ENCODE measurements at places on chromosomes 16 and 17.

DNA sequence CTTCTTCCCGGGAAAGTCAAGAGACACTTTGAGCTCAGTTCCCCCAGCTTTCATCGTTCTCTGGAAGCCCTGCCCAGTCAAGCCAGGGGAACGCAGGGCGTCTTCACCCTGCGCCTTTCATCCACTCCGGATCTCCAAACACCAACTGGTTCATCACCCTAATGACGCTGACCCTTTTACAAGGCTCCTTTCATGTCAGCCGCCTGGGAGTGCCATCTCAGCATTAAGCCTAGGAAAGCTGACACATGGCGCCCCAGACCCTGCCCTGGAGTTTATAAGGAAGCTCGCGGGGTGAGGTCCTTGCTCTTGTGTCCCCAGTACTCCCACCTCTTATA is 594 bp upstream of the DNAJC7 start:
- DNase-seq: no peak

DNA sequence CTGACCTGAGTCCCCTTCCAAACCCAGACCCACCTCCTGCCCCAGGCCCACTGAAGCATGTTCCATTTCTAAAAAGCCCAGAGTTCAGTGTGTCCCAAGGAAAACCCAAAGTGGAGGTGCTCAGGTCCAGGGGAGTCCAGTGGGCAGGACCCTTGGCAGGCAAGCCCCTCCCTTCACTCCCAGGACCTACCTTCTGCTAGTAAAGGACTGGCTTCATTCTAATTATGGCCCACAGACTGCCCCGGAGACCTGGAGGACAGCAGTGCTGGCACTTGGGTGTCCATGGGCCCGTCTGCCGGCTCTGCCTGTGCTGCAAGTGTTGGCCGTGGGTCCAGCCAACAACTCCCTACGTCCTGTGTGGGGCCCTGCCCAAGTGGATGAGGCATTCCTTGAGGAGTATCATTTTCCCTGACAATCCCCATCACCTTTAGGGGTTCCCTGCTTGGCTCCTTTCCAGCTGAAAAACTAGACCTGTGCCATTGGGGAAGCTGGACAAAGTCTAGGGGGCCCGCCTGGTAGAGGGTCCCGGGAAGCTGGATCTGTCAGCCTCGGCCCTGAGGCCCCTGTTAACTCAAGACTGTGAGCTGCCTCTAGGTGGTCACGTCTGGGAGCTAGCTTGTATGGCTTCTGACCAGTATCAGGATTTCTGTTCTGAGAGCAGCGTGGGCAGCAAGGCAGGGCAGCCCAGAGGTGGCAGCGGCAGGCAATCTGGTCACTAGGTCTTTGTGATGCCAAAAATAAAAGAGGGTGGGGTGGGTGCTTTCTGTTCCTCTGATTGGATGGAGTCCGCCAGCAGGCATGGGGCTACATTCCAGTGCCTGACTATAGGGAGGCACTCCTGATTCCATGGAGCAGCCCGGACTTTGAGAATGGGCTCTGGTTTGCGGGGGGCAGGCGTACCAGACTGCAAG is 8.2 kb downstream of the CBX2 start:
- peak; percentile 40 for DNase-seq

DNA sequence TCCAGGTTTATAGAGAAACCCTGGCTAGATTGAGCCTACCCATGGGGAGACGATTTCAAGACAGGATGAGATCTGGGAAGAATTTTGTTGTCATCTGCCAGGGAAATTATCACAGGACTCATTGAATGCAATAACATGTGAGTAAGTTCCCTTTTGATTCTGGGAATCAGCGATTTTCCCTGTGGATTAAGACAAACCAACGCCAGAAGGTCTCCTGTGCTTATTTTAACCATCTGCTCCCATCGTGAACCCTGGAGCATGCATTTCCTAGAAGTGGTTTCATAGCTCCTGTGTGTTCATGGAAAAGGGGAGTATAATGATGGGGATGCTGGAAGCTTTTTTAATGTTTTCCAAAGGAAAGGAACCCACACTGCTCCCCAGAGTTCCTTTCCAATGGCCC is 21.0 kb upstream of the ARHGAP44 start:
- no peak for DNase-seq

DNA sequence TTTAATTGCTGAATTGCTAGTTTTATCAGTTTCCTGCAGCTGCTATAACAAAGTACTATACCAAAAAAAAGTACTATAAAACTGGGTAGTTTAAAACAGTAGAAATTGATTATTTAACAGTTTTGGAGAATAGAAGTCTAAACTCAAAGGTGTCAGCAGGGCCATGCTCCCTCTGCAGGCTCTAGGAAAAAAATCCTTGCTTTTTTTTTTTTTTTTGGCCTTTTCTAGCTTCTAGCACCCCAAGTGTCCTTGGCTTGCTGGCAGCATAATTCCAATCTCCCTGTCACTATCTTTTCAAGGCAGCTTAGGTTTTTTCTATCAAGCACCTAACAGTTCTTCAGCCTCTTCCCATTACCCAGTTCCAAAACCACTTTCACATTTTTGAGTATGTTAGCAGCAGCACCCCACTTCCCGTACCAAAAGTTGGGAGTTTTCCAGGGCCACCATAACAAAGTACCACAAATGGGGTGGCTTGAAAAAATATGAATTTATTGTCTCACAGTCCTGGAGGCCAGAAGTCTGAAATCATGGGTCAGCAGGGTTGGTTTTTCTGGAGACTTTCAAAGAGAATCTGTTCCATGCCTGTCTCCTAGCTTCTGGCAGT is 37.4 kb downstream of the BPTF start:
- DNase-seq: no peak

All from posterior cingulate gyrus (tissue), 11 donors.